ENCODE measurements at places on chromosomes 2 and 18.
A peak's percentile ranks its signal among the peaks of the same experiment; 100 is the strongest.

DNA sequence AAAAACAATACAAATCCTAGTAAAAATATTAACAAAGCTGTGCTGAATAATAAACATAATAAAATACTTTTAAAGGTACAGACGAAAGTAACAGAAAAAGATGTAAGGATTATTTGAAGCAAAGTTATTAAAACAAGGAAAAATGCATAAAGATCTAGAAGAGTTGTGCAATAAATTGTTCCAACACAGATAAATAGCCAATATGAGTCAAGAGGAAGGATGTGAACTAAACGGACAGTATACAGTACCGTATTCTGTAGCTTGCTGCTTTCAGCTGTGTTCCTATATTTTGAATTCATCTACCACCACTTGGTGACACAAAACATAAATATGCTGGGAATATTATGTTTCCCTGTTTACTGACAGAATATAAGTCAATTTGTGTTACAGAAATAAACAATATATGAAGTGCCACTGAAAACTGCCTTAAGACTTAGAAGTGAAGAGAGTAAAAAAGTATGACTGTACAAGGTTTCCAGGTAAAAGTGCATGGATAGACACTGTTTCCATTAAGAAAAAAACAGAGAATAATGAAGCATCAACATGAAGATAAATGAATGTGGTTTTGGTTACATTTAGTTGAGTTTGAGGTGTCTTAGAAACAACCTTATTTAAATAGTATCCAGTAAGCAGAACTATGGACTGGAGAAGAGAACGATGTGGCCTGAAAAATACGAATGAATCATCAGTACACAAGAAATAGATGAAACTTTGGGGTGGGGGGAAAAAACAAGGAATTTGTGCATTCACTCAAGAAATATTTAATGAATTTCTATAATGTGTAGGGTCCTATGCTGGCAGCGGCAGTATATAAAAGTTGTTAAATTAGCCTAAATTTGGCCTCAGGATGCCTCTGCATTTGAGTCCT is 13.1 kb downstream of the PPP3R1 start:
- peak; percentile 65 for DNase-seq

DNA sequence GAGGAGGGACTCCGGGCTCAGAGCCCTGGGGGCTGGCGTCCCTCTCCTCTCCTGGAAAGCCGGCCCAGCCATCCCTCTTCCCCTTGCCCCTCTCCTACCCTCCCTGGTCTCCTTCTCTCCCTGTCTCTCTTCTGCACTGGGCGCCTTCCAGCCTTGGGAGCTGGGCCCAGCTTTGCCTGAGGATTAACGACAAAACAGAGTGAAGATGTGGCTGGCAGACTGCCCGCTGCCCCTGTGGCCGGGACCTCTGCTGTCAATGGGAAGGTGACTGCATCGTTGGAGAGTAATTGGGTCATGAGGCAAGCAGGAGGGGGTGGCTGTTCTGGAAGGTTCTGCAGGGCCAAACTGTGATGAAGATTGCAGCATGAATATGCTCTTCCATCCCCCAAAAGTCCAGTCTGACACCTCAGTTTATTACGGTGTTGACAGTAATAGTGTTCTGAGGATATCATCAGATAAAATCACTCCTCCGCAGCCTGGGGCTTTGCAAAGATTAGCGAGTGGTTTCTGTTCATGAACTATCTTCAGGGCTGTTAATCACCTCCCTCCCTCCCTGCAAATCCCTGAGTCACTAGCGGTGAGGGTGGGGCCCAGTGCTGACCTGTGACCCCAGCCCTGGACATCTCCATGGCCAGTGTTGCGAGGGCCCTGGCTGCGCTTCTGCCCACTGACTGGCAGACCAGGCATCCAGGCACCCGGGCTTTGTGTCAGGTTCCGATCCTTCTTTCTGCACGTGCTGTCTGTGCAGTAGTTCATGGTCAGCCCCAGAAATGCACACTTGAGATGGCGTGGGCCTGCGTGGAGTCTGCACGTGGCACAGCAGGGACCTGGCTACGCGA is 23.0 kb downstream of the RTP5 start:
- DNase-seq: peak; percentile 35

GRCh38 chr2:39873586-39873985 is 94.5 kb upstream of the THUMPD2 start:
- DNase-seq: no peak

GRCh38 chr18:22318745-22319407 is 98.8 kb downstream of the CTAGE1 start:
- peak; percentile 26 for DNase-seq

DNA sequence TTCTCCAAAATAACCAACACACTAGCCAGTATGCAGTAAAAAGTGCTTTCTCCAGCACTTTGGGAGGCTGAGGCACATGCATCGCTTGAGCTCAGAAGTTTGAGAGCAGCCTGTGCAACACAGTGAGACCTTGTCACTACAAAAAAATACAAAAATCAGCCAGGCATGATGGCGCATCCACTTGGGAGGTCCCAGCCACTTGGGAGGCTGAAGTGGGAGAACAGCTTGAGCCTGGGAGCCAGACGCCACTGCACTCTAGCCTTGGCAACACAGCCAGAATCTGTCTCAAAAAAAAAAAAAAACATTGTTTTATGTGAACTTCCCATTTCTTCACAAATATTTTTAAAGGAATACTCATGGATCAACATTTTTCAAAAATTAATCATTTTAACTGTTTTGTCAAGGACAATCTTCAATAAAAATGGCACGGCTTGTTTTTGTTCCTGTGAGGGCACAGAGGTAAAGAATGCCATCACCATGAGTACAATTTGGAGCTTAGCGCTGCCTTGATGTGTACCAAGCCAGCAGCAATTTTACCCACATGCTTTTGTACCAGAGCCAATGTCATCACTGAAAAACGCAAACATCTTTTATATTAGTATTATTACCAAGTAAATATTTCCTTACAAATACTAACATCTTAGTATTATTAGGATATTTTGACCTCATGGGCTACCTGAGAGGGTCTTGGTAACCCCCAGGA is 26.7 kb downstream of the RAB1A start:
- no peak for DNase-seq

GRCh38 chr2:46275995-46276394 is 21.2 kb upstream of the EPAS1 start:
- peak; percentile 35 for DNase-seq

- no peak for DNase-seq
Observed at GRCh38 chr2:187446711-187447110, 1.3 kb downstream of the CALCRL start.

- no peak for DNase-seq
Observed at GRCh38 chr2:29375843-29376242, 260.6 kb downstream of the CLIP4 start.

DNA sequence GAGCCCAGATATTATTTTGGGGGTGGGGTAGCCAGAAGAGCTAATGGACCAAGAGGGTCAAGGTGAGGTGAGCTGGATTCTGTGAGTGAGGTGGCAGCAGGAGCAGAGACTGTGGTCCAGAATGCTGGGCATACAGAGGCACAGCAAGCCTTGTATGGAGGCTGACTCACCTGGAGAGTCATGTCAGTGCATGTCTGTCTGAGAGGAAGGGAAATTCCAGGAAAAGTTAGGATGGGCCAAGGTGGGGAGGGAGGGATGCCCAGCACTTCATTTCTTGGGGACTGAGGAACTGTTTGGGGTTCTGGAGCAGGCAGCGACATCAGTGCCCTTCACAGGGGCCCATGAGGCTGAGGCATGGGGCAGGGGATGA is 21.1 kb downstream of the PER2 start:
- DNase-seq: no peak

GRCh38 chr18:55001394-55002024 is 42.2 kb upstream of the CCDC68 start:
- no peak for DNase-seq

DNA sequence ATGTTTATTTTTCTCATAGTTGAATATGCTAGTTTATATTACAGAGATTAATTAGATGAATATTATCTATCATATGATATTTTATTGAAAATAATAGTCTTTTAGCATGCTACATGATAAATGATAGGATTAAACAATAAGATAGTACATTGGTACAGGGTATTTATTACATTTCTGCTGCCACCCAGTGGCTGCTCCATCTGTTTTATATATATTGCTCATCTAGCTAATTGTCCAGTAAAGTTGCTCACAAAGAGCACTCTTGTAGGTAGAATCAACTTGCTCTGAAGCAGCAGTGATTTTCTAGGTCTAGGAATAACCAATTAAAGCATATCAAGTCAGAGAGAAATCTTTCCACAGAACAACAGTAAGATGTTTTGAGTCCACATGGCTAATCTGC is 183.3 kb downstream of the ASXL3 start:
- DNase-seq: peak; percentile 31

- no peak for DNase-seq
Observed at GRCh38 chr2:215110918-215111317, 27.5 kb downstream of the ABCA12 start.

DNA sequence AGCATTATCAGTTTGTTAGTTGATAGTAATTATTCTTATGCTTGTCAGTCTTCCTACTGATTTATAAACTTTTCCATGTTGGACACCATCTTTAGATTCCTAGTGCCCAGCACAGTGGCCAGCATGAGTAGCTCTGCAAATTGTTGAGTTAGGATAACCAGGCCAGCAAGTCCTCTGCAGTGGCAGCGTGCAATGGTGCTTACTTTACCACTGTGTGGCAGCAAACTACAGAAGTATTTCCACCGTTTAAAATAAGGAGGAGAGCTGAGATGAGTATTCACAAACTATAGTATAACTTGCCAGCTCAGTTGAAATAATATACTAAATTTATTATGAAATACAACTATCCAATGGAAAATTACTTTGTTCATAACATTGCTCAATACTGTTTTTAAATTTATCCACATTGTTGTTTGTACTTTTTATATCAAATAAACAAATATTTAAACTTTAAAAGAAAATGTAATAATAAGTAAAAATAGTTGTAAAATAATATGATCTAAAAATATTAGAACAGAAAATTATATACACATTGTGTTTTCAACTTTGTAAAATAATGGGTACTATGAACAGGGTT is 9.3 kb upstream of the THADA start:
- DNase-seq: peak; percentile 35

- DNase-seq: no peak
Observed at GRCh38 chr2:207833251-207833751, 63.6 kb upstream of the FZD5 start.

GRCh38 chr2:157468931-157469708 is 25.2 kb upstream of the CYTIP start:
- peak; percentile 88 for DNase-seq

DNA sequence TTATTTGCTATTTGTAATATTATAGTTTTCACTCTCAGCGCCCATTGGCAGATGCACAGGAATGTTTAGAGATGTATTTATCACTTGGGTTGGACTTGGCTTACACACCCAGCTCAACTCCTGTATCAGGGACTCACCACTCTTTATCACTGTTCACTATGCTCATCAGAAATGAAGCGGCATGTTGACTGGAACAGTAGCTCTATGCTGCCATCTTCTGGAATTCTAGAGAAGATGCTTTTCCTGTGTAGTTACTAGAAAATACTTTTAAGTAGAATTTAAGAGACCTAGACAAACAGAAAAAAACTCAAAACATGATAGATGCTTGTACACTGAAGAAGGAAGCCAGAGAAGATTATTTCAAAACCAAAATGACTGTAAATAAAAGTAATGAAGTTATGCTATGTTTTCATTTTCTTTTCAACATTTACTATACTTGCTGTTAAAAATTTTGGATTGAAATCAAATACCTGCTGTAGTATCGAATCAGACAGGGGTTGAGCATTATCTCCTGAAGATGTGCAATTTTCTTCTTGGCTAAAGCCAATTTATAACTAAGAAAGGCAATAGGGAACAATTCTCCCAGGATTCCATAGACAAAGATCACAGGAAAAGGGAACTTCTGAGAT is 47.4 kb upstream of the NXPH2 start:
- peak; percentile 62 for DNase-seq

DNA sequence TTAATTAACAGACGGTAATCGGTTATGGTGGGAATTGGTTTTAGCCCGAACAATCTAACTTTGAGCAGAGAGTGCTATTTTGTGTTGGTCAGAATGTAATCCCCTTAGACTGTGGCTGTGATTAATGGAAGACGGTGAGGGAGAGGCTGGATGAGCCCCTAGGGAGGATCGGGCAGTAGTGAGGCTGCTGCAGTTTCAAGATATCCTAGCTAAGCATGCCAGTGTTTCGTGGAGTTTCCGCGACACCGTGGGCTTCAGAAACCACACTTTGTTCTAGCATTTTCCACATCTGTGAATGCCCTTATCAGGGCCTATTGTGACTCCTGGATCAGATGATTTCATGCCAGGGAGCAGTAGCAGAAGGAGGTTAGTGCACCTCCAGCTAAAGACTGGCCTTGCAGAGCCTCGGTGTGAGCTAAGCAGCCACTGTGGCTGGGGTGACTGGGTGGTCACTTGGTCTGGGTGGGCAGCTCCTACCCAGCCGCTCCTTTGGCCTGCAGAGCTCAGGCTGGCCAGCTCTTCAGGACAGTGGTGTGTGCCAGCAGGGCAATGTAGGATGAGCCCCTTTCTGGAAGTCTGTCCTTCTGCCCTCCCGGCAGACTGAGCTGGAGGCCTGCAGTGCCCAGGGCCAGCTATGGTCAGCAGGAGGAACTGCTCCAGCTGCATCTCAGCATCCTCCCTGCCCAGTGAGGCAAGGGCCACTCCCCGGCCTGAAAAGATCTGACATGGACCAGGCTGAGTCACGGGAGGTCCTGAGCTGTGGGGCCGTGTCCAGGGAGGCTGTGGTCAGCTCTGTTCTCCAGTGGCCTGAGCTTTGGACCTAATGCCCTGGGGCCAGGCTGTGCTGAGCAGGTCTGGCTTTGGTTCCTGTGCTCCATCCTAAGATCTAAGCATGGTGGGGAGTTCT is 142.6 kb upstream of the GPC1 start:
- no peak for DNase-seq

- no peak for DNase-seq
Observed at GRCh38 chr18:32629981-32630700, 142.7 kb downstream of the KLHL14 start.

GRCh38 chr2:60544954-60545560 is 8.4 kb downstream of the BCL11A start:
- no peak for DNase-seq

DNA sequence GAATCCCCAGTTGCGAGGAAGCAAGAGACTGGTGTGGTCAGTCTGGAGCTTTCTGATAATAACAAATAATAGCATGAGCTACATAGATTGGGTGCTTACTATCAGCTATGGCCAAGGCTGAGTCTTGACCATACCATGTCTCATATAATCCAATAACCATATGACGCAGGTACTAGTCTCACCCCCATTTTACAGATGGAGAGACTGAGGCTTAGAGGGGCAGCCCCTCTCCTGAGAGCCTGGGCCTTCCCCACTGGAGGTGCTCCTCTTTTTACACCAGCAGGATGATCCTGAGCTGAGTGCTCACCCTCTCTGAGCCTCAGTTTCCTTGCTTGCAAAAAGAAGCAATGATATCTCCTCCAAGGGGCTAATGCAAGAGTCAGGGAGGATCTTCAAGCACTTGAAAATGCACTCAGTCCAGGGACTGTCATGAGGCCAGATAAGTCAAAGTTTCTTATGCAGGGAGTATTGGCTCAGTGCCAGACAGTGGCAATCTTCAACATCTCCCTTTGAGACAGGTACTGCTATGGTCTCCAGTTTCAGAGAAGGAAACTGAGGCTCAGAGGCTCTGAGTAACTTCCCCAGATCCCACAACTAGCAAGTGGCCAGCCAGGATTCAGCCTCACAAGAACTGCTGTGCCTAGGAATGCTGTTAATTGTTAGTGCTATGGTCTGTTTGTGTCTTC is 149.7 kb downstream of the TFCP2L1 start:
- no peak for DNase-seq

Data from fibroblast of skin of right quadriceps (primary cell).